ENCODE measurements at places on chromosomes 1 and 21. TPM values are rescaled to one million over a fixed set of nuclear protein-coding genes. Genes with fewer than 3 reads are reported as not detected.

The OR2AK2 gene
- not detected for total RNA-seq

DNA sequence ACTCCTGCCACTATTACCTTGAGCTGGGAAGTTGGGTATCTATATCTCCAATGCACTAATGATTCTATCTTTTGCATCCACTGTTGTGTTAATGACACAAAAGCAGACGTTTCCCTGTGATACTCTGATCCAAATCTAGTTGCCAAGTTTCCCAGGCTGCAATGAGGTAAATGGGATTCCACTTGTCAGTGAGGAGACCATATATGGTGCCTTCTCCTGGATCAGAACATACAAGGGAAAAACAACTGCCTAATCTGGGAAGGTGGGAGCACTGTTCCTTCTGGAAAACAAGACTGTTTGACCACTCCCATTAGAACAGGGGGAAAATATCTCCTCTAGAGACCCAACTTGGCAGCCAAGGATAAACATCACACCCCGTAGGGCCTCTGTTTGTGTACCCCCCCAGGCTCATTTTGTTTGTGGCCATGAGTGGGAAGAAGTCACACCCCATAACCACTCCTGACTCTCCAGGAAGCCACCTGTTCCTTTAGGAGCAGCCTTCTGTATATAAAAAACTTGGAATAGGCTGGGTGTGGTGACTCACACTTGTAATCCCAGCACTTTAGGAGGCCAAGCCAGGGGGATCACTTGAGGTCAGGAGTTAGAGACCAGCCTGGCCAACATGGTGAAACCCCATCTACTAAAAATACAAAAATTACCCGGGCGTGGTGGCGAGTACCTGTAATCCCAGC lies 28.5 kb upstream of the SLC6A9 start:
- DNase-seq: no peak

GRCh38 chr1:6998267-6998666 lies 213.0 kb downstream of the CAMTA1 start:
- no peak for DNase-seq

DNA sequence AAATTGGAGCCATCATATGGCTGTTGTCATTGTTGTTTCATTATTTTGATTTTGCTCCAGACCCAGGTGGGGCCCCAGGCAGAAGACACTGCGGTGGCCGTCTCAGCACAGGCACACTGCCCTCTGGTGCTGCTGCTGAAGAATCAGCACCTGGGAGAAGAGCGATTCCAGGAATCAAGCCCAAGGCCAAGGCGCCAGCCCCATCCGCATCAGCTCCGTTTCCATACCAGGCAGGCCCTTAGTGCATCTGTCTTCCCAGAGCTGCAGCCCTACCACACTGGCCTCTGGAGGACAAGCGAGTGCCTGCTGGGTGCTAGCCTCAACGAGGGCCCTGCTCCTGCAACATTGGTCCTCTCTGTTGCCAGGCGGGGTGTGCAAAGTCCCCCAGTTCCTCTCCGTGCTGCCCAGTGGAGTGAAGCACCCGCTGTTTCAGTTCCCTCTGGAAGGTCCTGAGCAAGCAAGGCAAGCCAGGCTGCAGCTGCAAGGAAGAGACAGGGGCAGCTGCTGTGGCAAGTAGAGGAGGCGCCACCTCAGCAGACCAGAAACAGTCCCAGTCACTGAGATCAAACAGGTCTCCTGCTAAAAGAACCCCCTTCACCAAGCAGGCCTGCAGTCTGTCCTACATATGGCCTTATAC lies 5.2 kb downstream of the GRIK3 start:
- DNase-seq: no peak

GRCh38 chr1:246647113-246647512 lies 77.1 kb upstream of the SCCPDH start:
- peak; percentile 23 for DNase-seq

DNA sequence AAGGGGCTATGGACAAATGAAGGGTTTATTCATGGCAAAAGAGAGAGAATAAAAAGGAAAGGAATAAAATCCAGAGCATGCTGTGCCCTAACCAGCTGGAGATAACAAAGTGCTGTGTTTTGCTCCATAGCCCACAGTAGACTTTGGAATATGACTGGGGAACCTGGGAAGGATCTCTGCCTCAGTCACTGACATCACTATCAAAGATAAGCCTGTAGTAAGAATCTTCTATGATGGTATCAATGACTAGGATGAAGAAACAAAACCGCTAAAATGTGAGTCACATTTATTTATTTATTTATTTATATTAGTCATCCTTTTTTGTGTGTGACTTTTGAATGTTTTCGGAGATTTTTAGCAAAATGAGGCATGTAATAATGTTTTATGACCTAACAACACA lies 56.3 kb downstream of the NVL start:
- no peak for DNase-seq

The SYT2 gene
- not detected for total RNA-seq

The VWA5B1 gene
- total RNA-seq: not detected

GRCh38 chr21:44333509-44334328 lies 5.5 kb downstream of the CFAP410 start:
- DNase-seq: no peak

GRCh38 chr1:109142260-109142659 lies 28.3 kb downstream of the ELAPOR1 start:
- DNase-seq: no peak

The SH2D2A gene
- not detected for total RNA-seq

DNA sequence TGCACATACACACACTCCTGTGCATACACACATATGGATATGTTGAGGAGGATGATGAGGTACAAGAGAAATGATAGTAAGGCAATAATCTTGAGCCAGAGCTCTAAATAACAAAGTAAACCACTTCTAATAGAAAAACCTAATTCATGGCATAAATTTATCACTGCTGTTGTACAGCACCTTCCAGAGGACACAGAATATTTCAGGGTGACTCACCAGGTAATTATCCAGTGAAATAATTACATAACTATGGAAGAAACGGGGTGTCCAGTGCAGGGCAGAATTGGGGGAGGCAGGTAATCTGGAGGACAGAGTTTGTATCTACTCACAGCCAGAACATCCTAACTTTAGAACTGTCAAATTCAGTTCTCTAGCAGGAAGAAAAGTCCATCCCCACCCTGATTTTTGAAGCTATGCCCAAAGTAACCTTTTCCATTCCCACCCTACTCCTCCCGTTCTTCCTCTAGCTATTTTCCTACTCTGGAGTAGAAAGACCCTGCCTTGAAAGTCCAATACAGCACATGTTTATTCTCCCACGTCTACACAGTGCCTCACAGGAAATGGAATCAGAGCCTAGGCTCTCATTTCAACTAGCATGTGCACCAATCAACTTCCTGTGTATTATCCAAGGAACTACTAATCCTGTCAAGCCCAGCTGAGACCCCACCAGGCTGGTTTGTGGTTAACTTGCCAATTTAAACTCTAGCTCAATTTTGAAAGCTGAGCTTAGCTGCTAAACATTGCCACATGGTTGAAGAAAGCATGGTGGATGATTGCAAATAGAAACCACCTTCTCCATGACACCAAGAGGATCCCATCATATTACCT lies 96.6 kb downstream of the PTPN14 start:
- DNase-seq: no peak

GRCh38 chr1:72547412-72547811 lies 265.1 kb upstream of the NEGR1 start:
- DNase-seq: no peak

DNA sequence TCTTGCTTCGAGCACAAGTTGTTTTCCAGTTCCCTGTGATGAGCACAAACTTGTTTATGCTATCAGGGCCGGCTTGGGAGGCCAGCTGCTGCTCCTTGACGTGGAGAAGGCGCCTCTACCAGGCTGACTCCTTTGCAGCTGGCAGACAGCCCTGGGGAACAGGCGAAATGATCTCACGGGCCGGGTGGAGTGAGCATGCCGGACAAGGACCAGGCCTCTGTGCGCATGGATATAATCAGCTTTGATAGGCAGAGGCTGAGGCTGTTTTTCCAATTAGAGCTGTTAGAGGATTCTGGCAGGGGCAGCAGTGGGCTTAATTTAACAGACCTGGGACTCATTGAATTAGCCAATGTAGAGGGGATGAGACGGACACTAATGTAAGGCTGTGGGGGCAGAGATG lies 38.9 kb downstream of the FAM163A start:
- DNase-seq: no peak

- no peak for DNase-seq
These were observed 27.7 kb downstream of the TMCO4 start for GRCh38 chr1:19772053-19772452.

DNA sequence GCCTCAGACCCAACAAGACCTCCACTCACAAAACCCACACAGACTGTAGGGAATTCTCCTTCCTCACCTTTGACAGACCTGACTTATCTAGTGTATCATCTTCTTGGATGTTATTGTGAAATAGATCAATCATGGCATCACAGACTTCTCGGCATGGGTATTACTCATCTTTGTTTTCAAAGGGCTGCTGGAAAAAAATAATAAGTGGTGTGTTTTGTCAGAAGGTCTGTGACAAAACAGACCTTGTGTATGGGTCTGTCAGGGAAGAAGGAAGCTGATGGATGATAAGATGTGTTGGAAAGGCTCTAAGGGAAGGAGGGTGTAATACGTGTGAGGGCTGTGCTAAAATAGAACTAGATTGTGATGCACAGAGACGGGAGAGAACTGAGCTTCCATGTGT lies 13.9 kb upstream of the S100A7 start:
- DNase-seq: no peak

The C4BPA gene
- not detected for total RNA-seq

All from lower leg skin (tissue), 4 donors.